Right renal pelvis (tissue), 4 donors: ENCODE measurements at places on chromosomes 2 and 18.

DNA sequence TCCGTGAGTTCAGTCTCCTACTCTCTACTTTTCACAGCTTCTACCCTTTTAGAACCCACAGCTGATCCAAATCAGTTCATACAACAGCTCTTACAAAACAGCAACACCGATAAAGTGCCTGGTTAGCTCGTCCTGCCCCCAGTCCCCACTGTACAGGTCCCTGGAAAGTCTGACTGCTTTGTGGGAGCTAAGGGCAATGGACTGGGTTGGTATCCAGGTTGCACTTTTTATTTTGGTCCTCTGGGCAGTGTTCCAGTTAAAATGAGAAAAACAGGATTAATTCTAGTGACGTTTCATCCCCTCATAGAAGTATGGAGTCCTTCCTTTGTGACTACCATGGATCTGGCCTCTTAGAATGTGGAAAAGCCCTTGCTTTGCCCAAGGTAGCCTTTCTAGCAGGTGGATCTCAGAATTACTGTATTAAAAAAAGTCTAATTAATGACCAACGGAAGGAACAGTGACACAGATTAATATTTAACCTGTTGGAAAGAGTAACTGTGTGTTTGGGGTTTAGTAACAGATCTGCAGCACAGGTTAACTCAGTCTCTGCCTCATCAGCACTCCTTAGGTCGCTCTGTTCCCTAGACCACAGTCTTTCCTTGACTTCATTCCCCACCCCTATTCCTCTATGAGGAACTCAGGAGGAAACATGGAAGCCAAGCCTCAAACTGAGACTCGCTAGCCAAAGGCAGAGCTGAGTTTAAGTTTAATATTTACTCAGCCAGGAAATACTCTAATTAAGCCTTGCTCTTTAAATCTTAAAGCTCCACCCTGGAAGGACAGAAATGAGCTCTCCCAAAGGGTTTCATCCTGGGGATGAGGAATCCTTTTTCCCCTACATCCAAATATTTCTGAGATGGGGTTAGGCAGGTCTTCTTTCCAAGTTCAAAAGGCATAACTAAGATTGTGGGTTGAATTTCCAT lies 52.8 kb upstream of the ITGA6 start:
- DNase-seq, result no peak

- no peak for DNase-seq
Measured at GRCh38 chr2:217305882-217306281, 446.0 kb upstream of the TNP1 start.

- no peak for DNase-seq
Measured at GRCh38 chr2:232876161-232876977, 6.3 kb downstream of the SNORC start.

DNA sequence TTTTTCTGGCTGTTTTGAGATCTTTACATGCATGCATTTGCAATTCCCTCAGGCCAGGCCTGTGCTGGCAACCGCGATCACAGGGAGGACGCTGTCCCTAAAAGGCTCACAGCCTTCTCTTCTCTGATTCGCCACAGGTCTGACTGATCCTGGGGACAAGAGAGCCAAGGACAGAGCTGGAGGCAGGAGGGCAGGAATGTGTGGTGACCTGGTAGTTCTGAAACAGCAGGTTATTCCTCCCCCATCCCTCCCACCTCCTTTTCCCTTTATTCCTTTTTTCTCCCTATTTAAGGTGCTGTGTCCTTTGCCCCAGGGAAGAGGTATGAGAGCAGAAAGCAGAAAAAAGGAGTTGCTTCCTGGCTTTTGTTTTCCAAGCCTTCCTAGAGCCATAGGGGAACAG lies 21.9 kb downstream of the TMEM177 start:
- no peak for DNase-seq

- DNase-seq, result no peak
Measured at GRCh38 chr2:38125842-38126241, 49.9 kb upstream of the CYP1B1 start.

- DNase-seq, result no peak
Measured at GRCh38 chr2:166417669-166418068, 41.9 kb upstream of the SCN9A start.

GRCh38 chr2:102061962-102062795 lies 70.4 kb downstream of the IL1R2 start:
- DNase-seq, result no peak

GRCh38 chr2:28546242-28546641 lies 50.4 kb downstream of the PLB1 start:
- DNase-seq, result no peak

- no peak for DNase-seq
Measured at GRCh38 chr18:2777241-2777640, 69.6 kb upstream of the EMILIN2 start.

GRCh38 chr2:11784747-11785610 lies 38.5 kb downstream of the LPIN1 start:
- DNase-seq, result no peak

DNA sequence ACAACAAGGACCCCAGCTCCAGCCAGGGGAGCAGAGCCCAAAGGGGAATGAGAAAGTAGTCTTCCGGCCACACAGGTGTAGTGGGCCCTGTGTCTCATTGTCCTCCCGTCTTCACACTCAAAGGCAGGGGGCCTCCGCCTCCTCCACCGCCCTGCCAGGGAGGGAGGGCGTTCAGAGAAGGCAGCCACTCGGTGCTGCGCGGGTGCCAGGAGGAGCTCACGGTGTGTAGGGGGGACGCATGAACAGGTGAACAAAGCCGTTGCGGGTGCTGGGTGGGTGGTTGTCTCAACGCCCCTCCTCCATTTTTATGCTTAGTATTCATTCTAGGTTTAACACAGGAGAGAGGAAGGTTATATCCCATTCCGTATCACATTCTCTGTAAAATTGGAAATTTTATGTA lies 36.7 kb downstream of the SH3BP4 start:
- no peak for DNase-seq

- DNase-seq, result no peak
Measured at GRCh38 chr2:137826373-137827372, 137.6 kb upstream of the HNMT start.

GRCh38 chr2:240234503-240234951 lies 94.1 kb upstream of the OTOS start:
- DNase-seq, result no peak

DNA sequence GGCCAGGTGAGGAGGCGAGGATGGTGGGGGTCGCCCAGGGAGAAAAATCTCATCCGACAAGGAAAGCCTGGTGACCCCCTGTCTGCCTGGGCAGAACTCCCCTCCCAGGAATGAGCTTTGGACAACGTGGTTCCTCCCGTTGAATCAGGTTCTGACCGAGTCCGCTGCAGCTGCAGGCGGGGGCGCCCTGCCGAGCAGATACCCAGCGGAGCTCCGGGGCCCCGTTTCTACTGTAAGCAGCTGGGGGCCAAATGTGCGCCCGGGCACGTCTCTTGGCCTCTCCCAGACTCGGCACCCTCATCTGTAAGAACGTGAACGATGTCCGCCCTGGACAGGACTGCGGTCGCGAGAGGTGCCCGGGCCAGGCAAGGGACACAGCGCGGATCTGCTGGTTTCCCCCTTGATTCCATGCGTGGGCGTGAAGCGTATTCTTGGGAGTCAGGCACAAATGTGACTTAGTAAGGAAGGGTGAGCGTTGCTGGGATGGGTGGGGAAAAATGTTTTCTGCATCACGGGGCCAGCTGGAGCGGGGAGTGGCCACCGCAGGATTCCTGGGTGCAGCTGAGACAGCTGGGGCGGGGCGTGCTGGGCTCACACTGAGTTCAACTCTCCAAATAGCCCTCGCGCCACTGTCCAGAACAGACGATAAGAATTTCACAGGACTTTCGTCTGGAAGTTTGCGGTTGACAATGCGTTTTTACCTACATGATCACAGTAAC lies 20.2 kb upstream of the TUBB6 start:
- peak; percentile 49 for DNase-seq

DNA sequence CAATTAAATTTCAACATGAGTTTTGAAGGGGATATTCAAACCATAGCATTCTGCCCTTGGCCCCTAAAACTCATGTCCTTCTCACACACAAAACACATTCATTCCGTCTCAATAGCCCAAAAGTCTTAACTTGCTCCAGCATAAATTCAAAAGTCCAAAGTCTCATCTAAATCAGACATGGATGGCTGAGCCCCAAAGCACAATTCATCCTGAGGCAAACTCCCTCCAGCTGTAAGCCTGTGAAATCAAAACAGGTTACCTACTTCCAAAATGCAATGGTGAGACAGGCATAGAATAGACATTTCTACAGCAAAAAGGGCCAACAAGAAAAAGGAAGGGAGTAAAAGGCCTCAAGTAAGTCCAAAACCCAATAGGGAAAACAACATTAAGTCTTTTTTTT lies 245.8 kb downstream of the TTC32 start:
- no peak for DNase-seq
